AG04450 (cell line): ENCODE measurements at places on chromosomes 7 and 10. TPM values are rescaled to one million over a fixed set of nuclear protein-coding genes. Genes with fewer than 3 reads are reported as not detected.
A peak's percentile ranks its signal among the peaks of the same experiment; 100 is the strongest.

Gene HKDC1
- 0.47 and 0.83 TPM in 2 replicates for polyA plus RNA-seq

Gene SPDYE16
- not detected in 2 replicates for polyA plus RNA-seq

Gene ZNF853
- polyA plus RNA-seq, result 5.3 and 6.7 TPM in 2 replicates

Gene UCN3
- polyA plus RNA-seq, result not detected in 2 replicates

Gene DOCK1
- polyA plus RNA-seq, result 37.9 and 47.2 TPM in 2 replicates

Gene OR2A7
- polyA plus RNA-seq, result 0.06 TPM in 1 of 2 replicates, not detected in the other

Gene SVOPL
- polyA plus RNA-seq, result not detected in 2 replicates

Gene KEL
- 0.06 and 0.09 TPM in 2 replicates for polyA plus RNA-seq

Gene SORCS1
- 0.02 and 0.05 TPM in 2 replicates for polyA plus RNA-seq

Gene C10orf105
- polyA plus RNA-seq, result 0.01 TPM in 1 of 2 replicates, not detected in the other

Gene MKRN1
- 63.7 and 71.6 TPM in 2 replicates for polyA plus RNA-seq

DNA sequence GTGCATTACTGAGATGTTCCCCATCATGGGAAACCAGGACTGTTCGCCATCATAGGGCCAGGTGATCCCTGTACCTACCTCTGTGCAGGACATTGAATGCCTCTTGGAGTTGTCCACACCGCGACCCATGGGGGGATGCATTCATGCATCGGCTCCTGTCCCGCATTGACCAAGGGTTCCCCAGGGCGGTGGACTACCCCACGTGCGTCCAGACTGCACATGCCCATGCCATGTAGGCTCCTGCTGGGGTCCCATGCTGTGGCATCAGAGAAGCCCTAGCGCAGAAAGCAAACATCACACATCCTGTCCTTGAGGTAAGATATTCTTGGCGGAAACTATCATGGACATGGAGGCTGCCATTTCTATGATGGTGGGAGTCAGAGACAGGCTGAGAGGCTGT, 121.6 kb upstream of the UNC5B start:
- no peak for DNase-seq

GRCh38 chr7:116726713-116727431, 54.9 kb downstream of the MET start:
- DNase-seq, result no peak

GRCh38 chr10:26650406-26650805, 47.1 kb upstream of the PDSS1 start:
- no peak for DNase-seq

GRCh38 chr10:54613162-54613561, 187.9 kb downstream of the PCDH15 start:
- DNase-seq, result no peak

- DNase-seq, result no peak
Measured at GRCh38 chr10:6788731-6789130, 208.7 kb upstream of the PRKCQ start.

- no peak for DNase-seq
Measured at GRCh38 chr10:117138838-117139580, 939 bp upstream of the VAX1 start.

DNA sequence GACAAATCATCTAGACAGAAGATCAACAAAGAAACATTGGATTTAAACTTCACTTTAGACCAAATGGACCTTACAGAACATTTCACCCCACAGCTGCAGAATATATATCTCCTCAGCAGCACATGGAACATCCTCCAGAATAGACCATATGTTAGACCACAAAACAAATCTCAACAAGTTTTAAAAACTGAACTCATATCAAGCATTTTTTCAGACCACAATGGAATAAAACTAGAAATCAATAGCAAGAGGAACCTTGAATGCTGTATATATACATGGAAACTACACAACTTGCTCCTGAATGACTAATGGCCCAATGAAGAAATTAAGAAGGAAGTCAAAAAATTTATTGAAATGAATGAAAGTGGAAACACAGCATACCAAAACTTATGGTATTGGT, 157.7 kb downstream of the MTERF1 start:
- no peak for DNase-seq

DNA sequence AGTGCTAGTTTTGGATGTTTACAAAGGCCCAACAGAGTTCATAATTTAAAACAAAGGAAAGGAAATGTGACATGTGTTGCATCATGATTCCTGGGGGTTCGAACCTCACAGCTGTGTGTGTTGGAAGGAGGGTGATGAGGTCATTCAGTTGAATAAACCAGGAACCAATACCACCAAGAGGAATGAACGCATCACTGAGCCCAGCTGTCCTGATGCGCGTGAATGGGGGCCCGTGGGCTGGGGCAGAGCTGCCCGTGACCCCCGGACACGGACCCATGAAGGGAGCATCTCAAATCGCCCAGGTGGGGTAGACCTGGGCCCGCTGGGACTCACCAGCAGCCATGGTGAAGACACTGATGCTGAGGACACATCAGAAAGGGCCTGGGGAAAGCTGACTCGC, 33.0 kb downstream of the BRI3 start:
- DNase-seq, result no peak

GRCh38 chr10:112203328-112204076, 19.9 kb upstream of the GPAM start:
- DNase-seq, result no peak

- peak; percentile 85 for DNase-seq
Measured at GRCh38 chr7:150428671-150429451, 21.6 kb upstream of the GIMAP8 start.

- no peak for DNase-seq
Measured at GRCh38 chr10:108562105-108562504, 1361.2 kb downstream of the XPNPEP1 start.

- no peak for DNase-seq
Measured at GRCh38 chr10:78599122-78599853, 469.5 kb upstream of the ZMIZ1 start.

DNA sequence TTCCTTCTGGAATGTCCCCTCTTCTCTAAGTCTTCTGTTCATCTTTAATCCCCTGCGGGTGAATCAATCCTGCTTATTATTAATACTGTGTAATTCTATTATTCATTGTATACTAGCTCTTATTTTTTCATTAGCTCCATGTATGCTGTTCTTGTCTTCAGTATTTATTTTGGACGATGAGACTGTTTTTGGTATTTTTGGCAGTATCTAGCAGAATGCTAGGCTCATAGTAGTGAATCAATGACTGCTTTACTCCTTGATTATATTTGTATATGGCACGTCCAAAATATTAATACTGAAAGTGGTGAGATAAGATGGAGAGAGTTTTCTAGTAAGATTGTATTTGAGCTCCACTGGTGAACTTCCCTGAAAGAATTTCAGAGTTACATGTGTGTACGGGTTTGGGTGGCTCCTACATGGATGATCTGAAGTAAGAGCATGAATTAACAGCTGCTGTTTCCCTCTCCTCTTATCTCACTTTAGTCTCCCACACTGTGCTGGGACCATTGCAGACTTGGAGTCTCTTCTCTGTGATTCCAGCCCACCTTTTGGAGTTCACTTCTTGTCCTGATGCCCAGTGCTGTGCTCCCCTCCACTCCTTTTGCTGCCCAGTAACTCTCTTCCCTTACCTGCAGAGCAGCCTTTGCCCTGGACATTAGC, 226.0 kb downstream of the CDK14 start:
- DNase-seq, result no peak

- no peak for DNase-seq
Measured at GRCh38 chr10:101250136-101250535, 20.9 kb upstream of the LBX1 start.

DNA sequence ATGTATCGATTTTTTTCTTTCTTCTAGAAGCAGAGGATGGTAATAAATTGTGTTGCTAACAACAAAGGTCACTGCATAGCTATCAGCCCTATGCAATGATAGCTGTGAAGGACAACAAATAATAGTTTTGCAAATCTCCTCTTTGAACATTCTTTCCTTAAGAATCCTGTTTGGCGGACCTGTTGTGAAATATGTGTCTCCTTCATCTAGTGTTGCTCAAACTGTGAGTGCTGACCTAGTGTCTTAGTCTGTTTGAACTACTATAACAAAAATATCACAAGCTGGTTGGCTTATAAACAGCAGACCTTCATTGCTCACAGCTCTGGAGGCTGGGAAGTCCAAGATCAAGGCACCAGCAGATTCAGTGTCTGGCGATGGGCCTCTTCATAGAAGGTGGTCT, 53.7 kb downstream of the CAV1 start:
- no peak for DNase-seq

DNA sequence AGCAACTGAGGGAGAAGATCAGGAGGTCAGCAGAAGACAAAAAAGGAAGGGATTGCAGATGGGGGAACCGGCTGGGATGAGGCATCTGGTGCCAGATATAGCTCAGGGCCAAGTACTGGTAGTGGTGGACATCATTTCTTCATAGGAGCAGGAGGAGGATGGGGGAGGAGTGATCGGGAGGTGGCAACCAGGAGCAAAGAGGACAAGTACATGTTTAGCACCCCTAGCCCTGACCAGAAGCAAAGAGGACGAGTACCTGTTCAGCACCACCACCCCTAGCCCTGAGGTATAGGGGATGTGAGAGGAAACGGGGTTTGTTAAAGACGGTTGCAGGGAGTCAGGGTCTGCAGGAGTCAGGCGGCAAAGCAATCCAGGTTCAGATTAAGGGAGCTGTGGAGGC, 84.5 kb upstream of the NPS start:
- DNase-seq, result no peak

DNA sequence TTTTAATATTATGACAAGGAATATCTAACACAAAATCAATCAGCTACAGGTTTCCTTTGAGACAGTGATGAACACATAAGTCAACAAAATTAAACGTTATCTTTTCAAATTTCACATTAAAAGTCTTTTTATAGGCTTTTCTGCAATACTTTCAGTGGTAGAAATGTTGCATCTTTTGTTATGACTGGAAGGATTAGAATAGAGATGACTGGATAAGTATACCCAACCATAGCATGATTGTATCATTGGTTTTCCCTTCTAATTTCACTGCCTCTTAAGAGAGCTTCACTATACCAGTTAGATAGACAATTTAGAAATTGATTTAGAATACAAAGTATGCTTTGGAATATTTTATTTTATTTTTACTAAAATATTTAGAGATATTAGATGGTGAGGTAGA, 273.9 kb downstream of the PHF14 start:
- no peak for DNase-seq

- no peak for DNase-seq
Measured at GRCh38 chr10:75847477-75847876, 416.1 kb downstream of the LRMDA start.

- DNase-seq, result no peak
Measured at GRCh38 chr10:129184196-129184595, 282.8 kb upstream of the MGMT start.

- no peak for DNase-seq
Measured at GRCh38 chr10:99369551-99369950, 40.4 kb downstream of the CNNM1 start.
